ENCODE measurements at places on chromosomes 4 and X.

GRCh38 chrX:27229721-27230120 is 233.4 kb downstream of the PPP4R3C start:
- DNase-seq: no peak

- DNase-seq: no peak
Observed at GRCh38 chrX:117532339-117532738, 584.3 kb downstream of the KLHL13 start.

- no peak for DNase-seq
Observed at GRCh38 chrX:55107262-55107661, 18.4 kb downstream of the PAGE2 start.

DNA sequence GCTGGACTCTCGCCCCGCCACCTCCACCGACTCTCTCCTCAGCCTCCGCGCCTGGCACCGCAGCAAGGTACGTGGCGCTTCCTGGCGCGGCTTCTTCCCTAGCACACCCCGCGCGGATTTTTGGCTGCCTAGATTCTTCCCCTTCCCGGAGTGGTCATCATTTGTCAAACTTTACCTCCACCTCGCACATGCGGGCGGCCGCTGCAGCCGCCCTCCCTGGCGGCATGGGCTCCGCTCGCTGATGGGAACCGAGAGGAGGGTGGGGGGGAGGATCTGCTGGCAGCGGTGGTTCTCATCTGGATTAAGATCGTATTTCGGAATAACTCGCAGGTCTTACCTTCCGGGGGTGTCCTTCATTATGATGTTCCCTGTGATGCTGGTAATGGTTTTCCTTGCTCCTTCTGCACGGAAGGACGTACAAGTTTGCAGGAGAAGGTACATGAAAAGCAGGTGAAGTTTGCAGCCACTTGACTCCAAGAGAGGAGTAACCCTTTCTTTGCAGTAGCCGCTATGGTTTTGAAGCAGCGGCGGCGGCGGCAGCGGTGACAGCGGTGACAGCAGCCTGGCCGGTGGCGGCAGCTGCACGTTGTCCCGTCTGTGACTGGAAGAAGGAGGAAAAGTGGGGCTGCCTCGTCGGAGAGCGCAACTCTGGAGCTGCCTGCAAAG is 2183.9 kb upstream of the TENM3 start:
- DNase-seq: no peak

- no peak for DNase-seq
Observed at GRCh38 chr4:173187732-173188131, 19.1 kb downstream of the GALNT7 start.

DNA sequence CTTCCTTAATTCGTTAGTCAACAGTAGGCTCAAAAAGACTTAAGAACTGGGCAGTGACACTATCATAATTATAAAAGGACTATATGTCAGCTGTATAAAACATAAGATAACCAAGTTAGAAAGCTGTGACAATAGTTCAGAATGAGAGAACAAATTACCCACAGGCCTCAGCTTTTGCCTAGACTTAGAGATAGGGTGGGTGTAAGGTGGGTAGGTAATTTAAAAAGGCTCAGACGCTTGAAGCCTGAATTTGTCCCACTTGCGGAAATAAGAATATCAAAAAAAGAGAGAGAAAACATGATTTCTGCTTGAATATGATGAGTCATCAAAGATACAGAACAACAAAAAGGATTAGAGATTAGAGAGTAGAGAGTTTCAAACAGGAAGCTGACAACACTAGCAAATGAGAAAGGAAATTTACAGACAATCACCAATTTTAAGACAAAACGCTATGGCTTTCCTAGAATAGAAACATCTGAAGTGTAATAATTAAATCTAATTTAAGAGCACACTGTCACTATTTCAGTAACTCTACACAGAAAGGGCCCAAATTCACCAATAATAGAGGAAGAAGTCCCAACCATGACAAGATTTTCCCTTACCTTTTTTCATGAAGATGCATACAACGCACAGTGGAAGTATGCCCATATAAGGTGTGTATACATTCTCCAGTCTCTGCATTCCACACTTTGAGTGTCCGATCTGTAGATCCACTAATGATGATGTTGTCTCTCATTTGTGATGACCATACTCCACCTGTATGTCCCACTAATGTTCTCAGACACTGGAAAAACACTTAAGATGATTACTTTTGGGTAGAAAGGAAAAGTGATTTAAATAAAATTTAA is 208.1 kb downstream of the FBXW7 start:
- peak; percentile 10 for DNase-seq

GRCh38 chr4:143287572-143287923 is 49.1 kb upstream of the GAB1 start:
- DNase-seq: no peak

- DNase-seq: no peak
Observed at GRCh38 chr4:183504930-183505610, at the start of gene ING2. ING2 (plus strand) TSS chr4:183505058; CDS start chr4:183505196, 138 bp downstream.

DNA sequence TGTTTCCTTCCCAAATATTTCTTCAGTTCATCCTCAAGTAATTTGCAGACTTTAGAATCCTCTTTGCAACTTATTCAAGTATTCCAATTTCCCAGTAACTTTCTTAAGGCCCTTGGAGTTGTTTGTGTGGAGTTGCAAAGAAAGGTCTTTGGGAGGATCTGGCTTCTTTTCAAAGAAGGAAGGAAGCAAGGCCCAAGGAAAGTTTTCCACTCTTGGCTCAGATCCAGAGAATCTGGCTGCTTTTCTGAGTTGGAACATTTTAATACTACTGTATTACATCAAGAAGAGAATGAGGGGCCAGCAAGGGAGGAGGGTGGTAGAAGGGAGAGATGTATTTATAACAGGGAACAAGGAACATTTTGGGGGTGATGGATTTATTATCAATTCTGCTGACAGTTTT is 10.5 kb downstream of the CDX4 start:
- DNase-seq: no peak

- no peak for DNase-seq
Observed at GRCh38 chr4:24704149-24704548, 91.2 kb upstream of the SOD3 start.

GRCh38 chr4:2958446-2958845 is 4.8 kb downstream of the NOP14 start:
- no peak for DNase-seq

- no peak for DNase-seq
Observed at GRCh38 chr4:162497564-162498167, 333.9 kb upstream of the FSTL5 start.

DNA sequence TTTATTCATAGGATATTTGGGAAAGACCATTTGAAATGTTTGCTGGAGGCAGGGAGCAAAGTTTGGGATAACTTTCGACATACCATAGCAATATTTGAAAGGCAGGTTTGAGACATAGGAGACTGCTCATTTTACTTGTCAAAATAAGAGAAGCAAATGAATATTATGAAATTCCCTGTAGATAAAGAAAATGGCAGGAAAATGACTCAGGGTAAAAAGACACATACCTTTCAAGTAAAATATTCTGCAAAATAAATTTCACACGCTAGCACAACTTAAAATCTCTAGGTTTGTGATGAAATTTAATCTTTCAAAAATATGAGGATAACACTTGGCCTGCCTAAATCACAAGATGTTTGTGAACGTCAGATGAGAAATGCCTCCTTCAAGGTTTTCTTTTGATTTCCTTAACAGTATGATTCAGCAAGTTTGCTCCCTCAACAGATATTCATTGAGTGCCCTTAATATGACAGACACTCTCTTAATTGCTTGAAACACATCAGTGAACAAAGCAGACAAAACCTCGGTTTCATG is 6.6 kb downstream of the TMEM156 start:
- no peak for DNase-seq

- DNase-seq: no peak
Observed at GRCh38 chr4:175646802-175647201, 165.3 kb downstream of the GPM6A start.

Data from CD4-positive, alpha-beta T cell treated with Interleukin-4 for 1 hour (primary cell).